Mesenchymal stem cell (in vitro differentiated cells and primary cell): ENCODE measurements at places on chromosomes 3 and 15.

DNA sequence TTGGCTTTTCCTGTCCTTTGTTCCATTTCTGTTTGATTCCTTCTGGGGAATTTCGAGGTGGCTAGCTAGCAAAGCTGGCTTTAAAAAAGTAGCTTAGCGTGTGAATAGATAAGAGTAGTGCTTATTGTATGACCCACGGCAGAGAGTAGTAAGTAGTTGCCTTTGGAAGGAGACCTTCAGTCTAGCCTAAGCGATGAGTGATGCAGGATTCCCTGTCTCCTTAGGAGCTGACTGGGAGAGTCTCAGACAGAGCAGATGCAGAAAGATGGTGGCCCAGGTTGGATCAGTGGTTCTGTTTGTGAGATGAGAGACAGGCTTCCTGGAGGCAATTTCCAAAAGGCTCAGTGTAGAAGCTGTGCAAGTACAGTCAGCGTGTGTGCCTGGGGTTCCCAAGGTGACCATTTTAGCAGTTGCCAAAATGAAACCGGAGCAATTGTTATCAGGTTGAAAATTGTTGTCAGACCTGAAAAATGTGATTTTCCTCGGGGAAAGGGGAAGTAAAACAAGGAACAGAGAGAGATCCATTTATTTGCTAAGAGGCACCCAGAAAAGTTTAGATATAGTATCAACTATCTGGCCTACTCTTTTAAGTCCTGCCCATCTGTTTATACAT is 681 bp upstream of the IL5RA start:
- H3K4me3 ChIP-seq, result no peak overlapping the region
- H3K4me1 ChIP-seq, result no peaks in the 10 kb centered on the region
- peak; percentile 1 for DNase-seq
- no peaks in the 10 kb centered on the region for H3K27me3 ChIP-seq
- no peak overlapping the region for H3K27ac ChIP-seq

- no peaks in the 10 kb centered on the region for H3K36me3 ChIP-seq
- H3K4me1 ChIP-seq, result peaks cover 3% of the 10 kb centered on the region
- no peak overlapping the region for H3K27ac ChIP-seq
- DNase-seq, result no peak
- no peaks in the 10 kb centered on the region for H3K27me3 ChIP-seq
- no peak overlapping the region for H3K4me3 ChIP-seq
Measured at GRCh38 chr3:188369526-188369925, 215.6 kb downstream of the LPP start.

GRCh38 chr3:119800844-119801243 is 18.9 kb downstream of the NR1I2 start:
- no peak overlapping the region for H3K27ac ChIP-seq
- no peaks in the 10 kb centered on the region for H3K4me1 ChIP-seq
- peaks cover 7% of the 10 kb centered on the region for H3K27me3 ChIP-seq
- no peak overlapping the region for H3K4me3 ChIP-seq

DNA sequence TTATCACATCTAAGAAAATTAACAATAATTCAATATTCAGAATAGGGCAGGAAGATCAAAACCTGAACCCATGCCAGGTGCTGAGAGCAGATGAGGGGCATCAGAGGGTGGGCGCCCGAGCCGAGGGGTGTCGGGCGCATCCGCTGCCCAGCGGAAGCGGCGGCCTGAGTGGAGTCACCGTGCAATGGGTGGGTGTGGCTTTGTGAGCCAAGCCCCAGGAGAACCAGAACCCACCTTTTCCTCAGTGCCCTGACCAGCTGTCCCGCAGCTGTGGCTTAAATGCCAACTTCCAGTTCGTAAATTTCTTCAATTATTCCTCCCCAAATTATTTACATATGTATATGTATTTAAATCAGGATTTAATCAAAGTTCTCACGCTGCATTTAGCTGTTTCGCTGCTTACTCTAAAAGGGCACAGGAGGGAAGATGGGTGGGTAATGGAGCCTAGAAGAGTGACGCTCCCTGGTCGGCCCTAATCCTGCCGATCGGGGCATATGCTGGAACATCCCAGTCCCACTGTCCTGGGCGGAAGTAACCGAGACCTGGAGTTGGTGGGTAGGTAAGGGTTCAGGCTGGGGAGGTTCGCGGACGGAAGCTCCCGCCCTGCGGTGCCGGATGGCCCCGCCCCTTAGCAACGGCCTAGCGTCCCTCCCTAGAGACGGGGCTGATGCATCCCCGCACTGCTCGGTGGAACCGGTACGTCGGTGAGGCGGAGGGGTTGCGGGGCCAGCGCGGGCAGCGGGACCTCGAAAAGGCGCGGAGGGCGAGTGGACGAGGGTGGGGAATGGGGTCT is 1.3 kb downstream of the DNAH1 start:
- H3K4me1 ChIP-seq, result peaks cover 21% of the 10 kb centered on the region
- peak; percentile 55 for DNase-seq
- peaks cover 15% of the 10 kb centered on the region for H3K27me3 ChIP-seq
- no peaks in the 10 kb centered on the region for H3K36me3 ChIP-seq
- peak overlapping the region; percentile 48 for H3K4me3 ChIP-seq

GRCh38 chr3:58203541-58203940 is 7.2 kb downstream of the DNASE1L3 start:
- DNase-seq, result no peak
- H3K36me3 ChIP-seq, result no peaks in the 10 kb centered on the region
- H3K27me3 ChIP-seq, result peaks cover 12% of the 10 kb centered on the region
- H3K4me3 ChIP-seq, result no peak overlapping the region
- H3K4me1 ChIP-seq, result no peaks in the 10 kb centered on the region

GRCh38 chr3:48694610-48695392 is 9.1 kb upstream of the NCKIPSD start:
- H3K36me3 ChIP-seq, result peaks cover 54% of the 10 kb centered on the region
- peak overlapping the region; percentile 40 for H3K27ac ChIP-seq
- DNase-seq, result peak; percentile 85
- no peak overlapping the region for H3K4me3 ChIP-seq

GRCh38 chr3:176741664-176742047 is 455.6 kb downstream of the TBL1XR1 start:
- no peak overlapping the region for H3K27ac ChIP-seq
- H3K4me1 ChIP-seq, result no peaks in the 10 kb centered on the region
- H3K4me3 ChIP-seq, result no peak overlapping the region
- H3K36me3 ChIP-seq, result no peaks in the 10 kb centered on the region

GRCh38 chr15:76823890-76824289 is 81.2 kb downstream of the SCAPER start:
- no peak overlapping the region for H3K4me3 ChIP-seq
- no peak overlapping the region for H3K27ac ChIP-seq
- H3K36me3 ChIP-seq, result no peaks in the 10 kb centered on the region
- H3K4me1 ChIP-seq, result peaks cover 2% of the 10 kb centered on the region
- no peak for DNase-seq
- no peaks in the 10 kb centered on the region for H3K27me3 ChIP-seq

DNA sequence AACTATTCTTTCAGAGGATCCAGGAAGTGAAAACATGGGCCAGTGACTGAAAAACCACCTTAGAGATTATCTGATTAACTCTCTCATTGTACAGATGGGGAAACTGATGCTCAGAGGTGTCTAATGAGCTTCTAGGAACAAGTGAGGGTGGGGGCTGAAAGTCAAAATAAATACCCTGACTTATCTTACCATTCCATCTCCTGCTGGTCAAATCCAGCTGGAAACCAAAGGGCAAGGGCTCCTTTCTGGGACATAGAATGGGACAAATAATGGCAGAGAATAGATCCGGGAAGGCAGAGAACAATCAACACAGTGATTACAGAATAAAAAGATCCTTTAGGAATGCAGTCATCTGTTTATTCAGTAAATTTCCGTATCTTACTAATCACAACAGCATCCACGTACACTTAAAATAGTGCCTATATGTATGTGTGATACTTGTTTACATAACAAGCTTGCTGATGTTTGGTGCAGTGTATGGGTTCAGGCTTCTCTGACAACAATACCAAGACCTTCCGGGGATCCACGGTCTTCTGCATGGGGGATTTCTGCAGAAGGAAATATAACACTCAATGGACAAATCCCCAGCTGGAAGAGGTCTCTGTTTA is 173.2 kb downstream of the THSD4 start:
- H3K4me3 ChIP-seq, result no peak overlapping the region
- peak; percentile 64 for DNase-seq
- no peaks in the 10 kb centered on the region for H3K36me3 ChIP-seq
- H3K27ac ChIP-seq, result no peak overlapping the region
